ENCODE measurements at places on chromosomes 7 and 10.

GRCh38 chr7:79512261-79512660, 58.8 kb upstream of the MAGI2 start:
- no peak for ATAC-seq

GRCh38 chr7:95502403-95502802, 16.7 kb downstream of the ASB4 start:
- no peak for ATAC-seq

DNA sequence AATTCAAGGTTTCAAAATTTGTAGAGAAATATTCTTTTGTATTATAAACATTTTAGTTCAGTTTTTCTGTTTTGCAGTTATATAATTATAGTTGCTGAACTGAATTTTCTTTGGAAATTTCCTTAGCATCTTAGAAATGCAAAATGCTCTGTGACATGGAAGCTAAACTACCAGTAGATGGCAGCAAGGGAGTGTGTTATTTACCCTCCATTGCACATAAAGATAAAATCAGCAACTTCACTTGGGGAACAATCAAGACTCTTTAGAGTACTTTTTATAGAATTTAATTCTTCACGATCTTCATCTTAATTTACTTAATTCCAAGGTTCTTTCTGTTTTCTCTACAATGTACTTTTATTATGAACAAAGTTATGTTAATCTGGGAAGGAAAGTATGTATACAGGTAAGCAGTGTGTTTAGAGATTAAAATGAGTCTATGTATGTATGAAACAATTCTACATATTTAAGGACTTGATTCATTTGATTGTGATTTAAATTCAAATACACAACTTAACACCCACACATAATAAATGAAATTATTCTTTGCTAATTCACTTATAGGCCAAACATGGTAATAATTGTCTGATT, 404.2 kb downstream of the THSD7A start:
- ATAC-seq: peak; percentile 84

- no peak for ATAC-seq
These were observed 376.3 kb downstream of the IPMK start for GRCh38 chr10:57891201-57892006.

All from SK-N-SH treated with all-trans-retinoic acid at 6 μM for 48 hours (cell line).